ENCODE measurements at places on chromosomes 6 and 20.
A peak's percentile ranks its signal among the peaks of the same experiment; 100 is the strongest.

- no peak for DNase-seq
Measured at GRCh38 chr6:100979267-100979666, 98.1 kb upstream of the ASCC3 start.

GRCh38 chr6:22673474-22673873, 104.1 kb downstream of the HDGFL1 start:
- no peak for DNase-seq

DNA sequence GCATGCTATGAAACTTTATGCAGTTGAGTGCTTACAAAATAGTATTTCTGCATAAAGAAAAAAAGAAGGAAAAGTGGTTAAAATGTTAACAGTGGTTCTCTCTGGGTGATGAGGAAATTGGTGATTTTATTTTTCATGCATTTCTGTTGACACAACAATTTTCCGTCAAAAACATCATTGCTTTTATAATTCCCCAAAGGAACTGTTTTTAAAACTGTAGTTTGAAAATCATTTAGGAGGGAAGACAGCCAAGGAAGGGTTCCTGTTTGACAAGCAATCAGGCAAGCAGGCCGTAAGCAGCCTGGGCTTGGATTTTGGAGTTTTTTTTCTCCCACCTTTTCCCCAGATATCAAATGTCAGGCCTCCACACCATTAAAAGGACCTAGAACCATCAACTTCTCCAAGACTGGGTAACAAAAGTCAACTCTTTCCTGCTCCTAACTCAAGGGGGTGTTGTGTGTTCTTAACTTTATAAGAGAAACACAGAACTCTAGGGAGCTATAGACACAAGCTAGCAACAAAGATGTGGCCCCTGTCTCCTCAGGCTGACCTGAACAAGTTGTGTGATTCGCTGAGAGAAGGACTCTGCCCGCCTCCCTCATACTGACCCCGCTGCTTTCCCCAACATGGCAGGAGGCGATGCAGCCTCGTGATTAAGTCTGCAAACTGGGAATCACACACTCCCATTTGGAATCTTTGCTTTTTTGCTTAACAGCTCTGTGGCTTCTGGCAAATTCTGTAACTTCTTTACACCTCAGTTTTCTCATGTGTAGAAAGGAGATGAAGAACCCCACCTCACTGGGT, 146.6 kb downstream of the BCAS1 start:
- no peak for DNase-seq

- no peak for DNase-seq
Measured at GRCh38 chr6:108944071-108944470, 95.8 kb downstream of the ARMC2 start.

GRCh38 chr6:107704347-107705013, 119.6 kb downstream of the SCML4 start:
- peak; percentile 59 for DNase-seq

DNA sequence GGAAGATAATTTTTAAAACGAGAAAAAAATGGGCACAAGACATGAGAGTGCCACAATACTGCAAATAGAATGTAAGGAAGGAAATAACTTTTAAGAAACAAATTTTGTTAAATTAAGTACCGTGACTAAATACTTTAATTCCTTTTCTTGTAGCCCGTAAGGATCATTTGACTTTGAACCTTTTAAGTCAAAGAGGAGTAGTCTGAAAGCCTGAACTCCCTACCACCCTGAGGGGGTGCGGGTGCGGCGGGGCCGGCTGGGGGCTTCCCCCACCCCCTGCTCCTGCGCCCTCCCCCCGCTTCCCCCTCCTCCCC, 231 bp upstream of the PHACTR2 start:
- DNase-seq, result no peak

DNA sequence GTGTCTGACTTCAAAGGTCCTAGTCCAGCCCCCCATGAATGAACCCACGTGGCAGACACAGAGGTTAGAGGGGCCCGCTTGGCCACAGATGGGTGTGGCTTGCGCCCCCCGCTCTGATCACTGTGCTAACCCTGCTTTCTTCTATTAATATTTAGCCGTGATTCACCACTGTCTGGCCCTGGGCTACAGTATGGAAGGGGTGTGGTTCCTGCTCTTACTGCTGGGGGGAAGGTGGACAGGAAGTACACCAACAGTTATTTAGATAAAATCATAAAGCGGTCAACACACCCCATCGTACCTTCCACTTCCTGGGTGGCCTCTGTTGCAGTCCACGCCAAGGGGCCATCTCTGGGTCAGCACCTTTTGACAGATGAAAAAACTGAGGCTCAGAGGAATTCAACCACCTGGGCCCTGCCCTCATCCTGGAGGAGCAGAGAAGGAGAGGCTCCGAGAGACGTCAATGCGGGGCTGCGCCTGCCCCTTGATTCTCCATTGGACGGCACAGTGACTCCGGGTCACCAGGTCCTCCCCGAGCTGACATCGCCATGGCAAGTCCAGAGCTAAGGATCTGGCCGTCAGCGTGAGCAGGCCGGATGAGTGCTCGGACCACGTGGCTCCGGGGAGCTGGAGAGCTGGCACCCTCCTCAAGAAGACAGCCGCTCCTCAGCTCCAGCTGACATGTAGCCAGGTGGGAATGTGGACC, 206.3 kb downstream of the PREX1 start:
- DNase-seq, result no peak

DNA sequence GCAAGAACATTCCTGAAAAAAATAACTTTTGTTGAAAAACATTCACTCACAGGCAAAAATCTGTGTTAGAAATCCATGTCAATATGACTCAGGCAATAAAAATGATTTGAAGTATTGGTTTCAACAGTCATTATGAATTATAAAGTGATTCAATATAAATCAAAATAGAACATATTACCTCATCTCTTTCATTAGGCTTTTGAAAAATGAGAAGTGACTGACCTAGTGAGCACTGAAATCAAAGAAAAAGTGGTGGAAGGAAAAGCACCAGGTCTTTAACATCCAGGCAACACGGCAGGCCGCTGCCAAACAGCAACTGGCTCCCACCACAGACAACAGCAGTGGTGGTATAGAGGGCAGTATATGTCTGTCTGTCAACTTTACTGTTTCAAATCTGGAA, 68.9 kb downstream of the MAN1A1 start:
- DNase-seq, result no peak

DNA sequence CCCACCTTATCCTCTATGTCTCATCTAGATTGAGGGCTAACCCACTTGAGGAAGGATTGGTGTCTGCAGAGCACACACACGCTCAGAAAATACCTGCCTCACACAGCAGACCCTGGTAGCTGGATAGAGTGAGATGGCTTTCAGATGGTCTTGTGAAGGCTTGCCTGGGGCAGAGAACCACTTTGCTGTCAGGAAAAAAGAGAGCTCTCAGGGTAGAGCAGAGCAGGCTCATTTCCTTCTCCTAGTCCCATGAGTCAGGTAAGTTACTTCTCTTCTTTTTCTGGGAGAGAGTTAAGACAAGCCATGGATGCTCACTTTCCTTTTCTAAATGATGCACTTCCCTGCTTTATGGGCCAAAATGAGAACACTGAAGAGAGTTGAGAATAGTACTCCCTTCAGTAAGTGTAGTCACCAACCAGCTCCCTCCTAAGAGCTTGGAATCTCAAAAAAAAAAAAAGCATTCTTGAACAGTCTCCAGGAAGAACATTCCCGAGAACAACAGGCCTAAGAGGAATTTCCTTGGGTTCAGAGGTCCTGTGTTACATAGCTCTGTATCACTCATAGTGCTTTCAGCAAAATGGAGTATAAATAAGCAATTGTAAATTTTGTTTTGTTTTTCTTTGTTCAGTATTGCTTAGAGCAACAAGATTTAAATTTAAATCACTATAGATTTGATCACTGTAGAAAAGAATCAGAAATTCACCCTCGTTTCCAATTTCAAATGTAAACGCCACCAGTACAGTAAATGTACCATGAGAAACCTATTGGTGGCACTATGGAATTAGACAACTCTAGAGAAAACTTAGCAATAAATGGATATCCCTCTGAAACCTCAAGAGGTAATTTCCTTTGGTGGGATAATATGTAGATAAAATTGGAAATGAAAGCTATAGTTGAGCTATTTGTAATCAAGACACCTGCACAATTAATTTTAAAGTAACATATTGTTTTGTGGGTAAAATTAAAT, 530.3 kb downstream of the RFPL4B start:
- DNase-seq, result no peak

- DNase-seq, result no peak
Measured at GRCh38 chr6:5486214-5486613, 224.9 kb downstream of the FARS2 start.

DNA sequence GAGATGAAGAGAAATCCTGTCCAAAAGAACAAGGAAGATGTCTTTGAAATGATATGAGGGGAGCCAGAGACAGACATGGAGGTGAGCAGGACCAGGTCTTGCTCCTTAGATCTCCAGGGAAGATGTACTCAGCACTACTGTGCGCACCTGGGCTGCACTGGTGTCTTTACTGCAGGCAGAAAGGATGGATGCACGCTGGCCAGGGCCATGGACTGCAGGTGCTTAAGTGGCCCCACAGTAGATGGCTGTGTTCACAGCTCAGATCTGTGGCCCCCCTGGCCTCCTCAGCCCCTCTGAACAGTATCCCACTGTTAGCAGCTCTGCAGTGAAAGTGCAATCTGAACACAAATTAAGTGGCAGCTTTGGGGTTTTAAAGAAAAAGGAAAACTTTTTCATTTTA, 343.0 kb downstream of the NRN1 start:
- no peak for DNase-seq

- peak; percentile 58 for DNase-seq
Measured at GRCh38 chr20:43448748-43449535, 8.8 kb upstream of the SRSF6 start.

- DNase-seq, result no peak
Measured at GRCh38 chr6:154352898-154353585, 3.6 kb downstream of the IPCEF1 start.

- DNase-seq, result no peak
Measured at GRCh38 chr6:146295695-146296094, 247.9 kb upstream of the RAB32 start.

DNA sequence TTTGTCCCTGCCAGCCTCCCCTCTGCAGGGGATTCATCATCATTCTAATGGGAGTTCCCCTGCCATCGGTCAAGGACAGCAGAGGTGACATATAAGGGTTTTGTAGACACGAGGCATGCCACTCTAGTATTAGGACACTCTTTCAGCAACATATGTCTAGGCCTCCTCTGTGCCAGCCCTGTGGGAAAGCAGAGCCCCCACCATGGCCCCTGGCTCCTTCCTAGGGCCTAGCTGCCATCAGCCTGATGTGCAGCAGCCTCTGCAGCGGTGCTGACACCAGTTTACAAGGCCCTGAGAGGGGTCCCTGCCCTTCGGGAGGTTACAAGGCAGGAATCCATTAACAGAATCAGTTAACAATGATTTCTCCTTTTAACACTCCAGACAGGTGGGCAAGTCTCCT, 32.5 kb downstream of the TMEM242 start:
- DNase-seq, result no peak

DNA sequence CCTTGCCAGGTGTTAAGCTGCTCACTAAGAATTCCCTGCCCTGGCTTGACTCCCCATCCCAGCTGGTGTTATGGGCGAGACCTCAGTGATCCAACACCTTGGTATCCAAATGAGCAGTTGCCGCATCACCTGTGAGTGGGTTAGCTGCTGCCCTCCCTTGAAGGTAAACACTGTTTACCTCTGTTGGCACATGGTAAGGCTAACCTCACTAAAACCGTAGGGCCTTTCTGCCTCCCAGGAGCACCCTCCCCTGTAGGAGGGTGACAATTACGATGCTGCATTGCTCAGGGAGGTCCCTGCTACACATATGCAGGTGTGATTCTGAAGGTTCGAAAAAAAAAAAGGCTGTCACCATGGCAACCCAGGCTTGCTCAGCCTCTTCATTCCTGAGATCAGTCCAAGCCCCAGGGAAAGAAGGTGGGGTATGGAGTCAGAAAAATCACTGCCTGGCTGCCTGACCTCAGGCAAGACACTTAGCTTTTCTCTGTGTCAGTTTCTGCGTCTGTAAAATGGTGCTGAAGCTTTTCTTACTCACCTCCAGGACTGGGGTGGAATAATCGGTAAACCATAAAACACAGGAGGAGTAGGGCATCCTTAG, 19.5 kb downstream of the PNPLA1 start:
- no peak for DNase-seq

- no peak for DNase-seq
Measured at GRCh38 chr6:56463443-56463842, 179.2 kb downstream of the DST start.

- DNase-seq, result no peak
Measured at GRCh38 chr6:112713402-112713801, 366.3 kb downstream of the RFPL4B start.

GRCh38 chr6:153816366-153816765, 222.7 kb upstream of the OPRM1 start:
- DNase-seq, result no peak

- DNase-seq, result no peak
Measured at GRCh38 chr6:151036869-151037680, 171.6 kb downstream of the MTHFD1L start.

GRCh38 chr6:11290027-11290426, 57.6 kb upstream of the NEDD9 start:
- no peak for DNase-seq

GRCh38 chr6:106820412-106820852, 154.1 kb downstream of the CD24 start:
- DNase-seq, result no peak

GRCh38 chr6:137290601-137291261, 71.5 kb upstream of the IFNGR1 start:
- DNase-seq, result no peak

DNA sequence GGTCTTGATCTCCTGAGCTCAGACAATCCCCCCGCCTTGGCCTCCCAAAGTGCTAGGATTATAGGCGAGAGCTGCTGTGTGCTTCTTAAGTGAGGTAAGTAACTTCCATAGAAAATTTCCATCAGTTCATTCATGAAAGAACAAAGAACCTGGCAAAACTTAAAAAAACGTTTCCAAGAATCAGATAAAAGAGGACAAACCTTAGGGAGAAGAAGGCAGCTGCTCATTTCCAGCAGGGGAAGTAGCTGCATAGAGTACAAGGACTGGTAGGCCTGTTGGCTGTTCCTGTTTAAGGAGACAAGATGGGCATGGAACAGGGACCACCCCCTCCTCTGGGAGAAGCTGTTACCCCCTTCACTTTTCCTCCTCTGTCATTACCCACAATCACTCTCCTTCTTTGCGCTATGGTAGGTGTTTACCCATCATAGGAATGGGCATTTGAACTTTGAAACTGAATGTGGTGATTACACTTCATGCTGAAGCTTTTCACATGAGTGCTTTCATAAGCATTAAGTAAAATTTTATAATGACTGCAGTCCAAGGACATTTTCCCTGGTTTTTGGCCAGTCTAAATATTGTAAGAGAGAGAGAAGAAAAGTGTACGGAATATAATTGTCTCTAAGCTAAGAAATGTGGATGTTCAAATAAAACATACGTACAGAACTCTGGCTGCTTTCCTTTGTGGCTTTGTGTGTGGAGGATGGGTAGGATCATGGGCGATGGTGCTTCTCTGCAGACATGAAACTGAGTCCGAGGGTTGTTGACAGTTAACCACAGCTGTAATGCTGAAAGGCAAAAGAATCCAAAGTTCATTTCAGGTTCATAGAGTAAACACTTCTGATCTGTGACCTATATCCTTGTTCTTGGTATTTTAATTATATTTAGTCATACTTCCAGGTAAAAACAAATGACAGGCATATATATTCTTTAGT, 56.4 kb downstream of the CCN2 start:
- no peak for DNase-seq

- DNase-seq, result no peak
Measured at GRCh38 chr20:1199212-1199873, 3.9 kb upstream of the C20orf202 start.

Measured in HAP-1 (cell line).